ENCODE measurements at places on chromosomes 1 and 21. TPM values are rescaled to one million over a fixed set of nuclear protein-coding genes. Genes with fewer than 3 reads are reported as not detected.

The CBS gene
- 138 TPM for total RNA-seq

The CHODL gene
- 0.11 TPM for total RNA-seq

The B3GALT2 gene
- total RNA-seq = under 0.01 TPM

The ZBTB37 gene
- 8.9 TPM for total RNA-seq

The RHEX gene
- total RNA-seq = not detected

The SPRR2E gene
- total RNA-seq = not detected

The OR6K3 gene
- total RNA-seq = not detected

The TIE1 gene
- total RNA-seq = 67.9 TPM

The RGS18 gene
- not detected for total RNA-seq

The NKAIN1 gene
- total RNA-seq = not detected

The KIF2C gene
- total RNA-seq = 21.6 TPM

The PLPPR4 gene
- total RNA-seq = 0.25 TPM

The SWT1 gene
- total RNA-seq = 8.9 TPM

The ANGPTL1 gene
- total RNA-seq = 2.1 TPM

The SPRR2F gene
- not detected for total RNA-seq

The LORICRIN gene
- total RNA-seq = not detected

The ZMYND12 gene
- total RNA-seq = 0.66 TPM

The GPATCH2 gene
- 26.7 TPM for total RNA-seq

The SRRM1 gene
- total RNA-seq = 40.9 TPM

The SLC25A34 gene
- total RNA-seq = 0.62 TPM

The TRAF3IP3 gene
- not detected for total RNA-seq

The TTC13 gene
- 17.9 TPM for total RNA-seq

The CELA2A gene
- not detected for total RNA-seq

The OR2T27 gene
- not detected for total RNA-seq

The ARHGEF2 gene
- total RNA-seq = 183 TPM

The TMEM51 gene
- total RNA-seq = 7.9 TPM

The GNAT2 gene
- total RNA-seq = 0.33 TPM

The HMCN1 gene
- total RNA-seq = 30.5 TPM

The C2CD4D gene
- not detected for total RNA-seq

The COL6A1 gene
- 822 TPM for total RNA-seq

The PPIAL4G gene
- total RNA-seq = not detected

The NCF2 gene
- 0.11 TPM for total RNA-seq

The S100A7A gene
- not detected for total RNA-seq

The PLEKHA6 gene
- 1.2 TPM for total RNA-seq

The CCDC181 gene
- total RNA-seq = 2.0 TPM

The PODN gene
- total RNA-seq = 35.1 TPM

The ADAM30 gene
- not detected for total RNA-seq

The LCE3E gene
- not detected for total RNA-seq

The CTTNBP2NL gene
- 14.6 TPM for total RNA-seq

Data from uterine smooth muscle cell (primary cell).